ENCODE measurements at places on chromosomes 5 and 9.

- no peak for DNase-seq
These were observed 50.3 kb downstream of the MAP1B start for GRCh38 chr5:72157625-72157962.

DNA sequence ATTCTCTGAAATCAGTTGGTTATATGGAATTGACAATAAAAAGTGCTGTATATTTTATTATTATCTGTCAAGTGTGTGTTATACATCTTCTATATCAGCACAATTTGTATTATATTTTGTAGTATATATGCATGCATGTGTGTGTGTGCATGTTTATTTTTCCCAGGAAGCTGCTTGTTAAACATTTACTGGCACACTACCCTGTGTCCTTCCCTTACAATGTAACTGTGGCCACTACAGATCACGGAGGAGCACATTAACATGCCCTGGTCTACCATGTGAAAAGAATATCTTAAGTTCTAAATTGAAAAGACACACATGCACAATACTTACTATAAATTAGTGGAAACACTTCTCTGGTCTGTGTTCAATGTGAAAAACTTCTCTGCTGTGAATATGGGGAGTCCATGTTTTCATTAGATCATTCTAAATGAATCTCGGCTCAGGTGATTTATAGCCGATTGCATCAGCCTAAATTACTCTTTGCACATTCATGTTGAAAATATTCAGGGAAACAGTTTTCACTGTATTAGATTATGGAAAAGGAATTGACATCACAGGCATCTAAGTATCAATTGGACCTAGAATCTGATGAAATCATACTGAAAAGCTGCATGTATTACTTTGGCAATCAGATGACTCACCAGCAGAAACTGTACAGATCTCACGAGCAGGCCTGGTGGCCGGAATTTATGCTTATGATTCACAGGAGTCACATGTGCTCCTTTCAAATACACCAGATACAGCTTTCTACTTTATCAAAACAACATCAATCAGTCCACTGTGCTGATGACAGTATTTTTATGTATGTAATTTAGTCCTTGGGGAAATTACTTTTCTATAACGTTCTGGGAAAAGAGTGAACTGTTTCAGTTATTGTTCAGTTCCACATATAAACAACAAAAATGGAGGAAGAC lies 39.4 kb downstream of the LURAP1L start:
- DNase-seq, result no peak

GRCh38 chr5:15521381-15522186 lies 21.6 kb downstream of the FBXL7 start:
- DNase-seq, result no peak

GRCh38 chr5:36373527-36374086 lies 71.9 kb upstream of the RANBP3L start:
- DNase-seq, result no peak

DNA sequence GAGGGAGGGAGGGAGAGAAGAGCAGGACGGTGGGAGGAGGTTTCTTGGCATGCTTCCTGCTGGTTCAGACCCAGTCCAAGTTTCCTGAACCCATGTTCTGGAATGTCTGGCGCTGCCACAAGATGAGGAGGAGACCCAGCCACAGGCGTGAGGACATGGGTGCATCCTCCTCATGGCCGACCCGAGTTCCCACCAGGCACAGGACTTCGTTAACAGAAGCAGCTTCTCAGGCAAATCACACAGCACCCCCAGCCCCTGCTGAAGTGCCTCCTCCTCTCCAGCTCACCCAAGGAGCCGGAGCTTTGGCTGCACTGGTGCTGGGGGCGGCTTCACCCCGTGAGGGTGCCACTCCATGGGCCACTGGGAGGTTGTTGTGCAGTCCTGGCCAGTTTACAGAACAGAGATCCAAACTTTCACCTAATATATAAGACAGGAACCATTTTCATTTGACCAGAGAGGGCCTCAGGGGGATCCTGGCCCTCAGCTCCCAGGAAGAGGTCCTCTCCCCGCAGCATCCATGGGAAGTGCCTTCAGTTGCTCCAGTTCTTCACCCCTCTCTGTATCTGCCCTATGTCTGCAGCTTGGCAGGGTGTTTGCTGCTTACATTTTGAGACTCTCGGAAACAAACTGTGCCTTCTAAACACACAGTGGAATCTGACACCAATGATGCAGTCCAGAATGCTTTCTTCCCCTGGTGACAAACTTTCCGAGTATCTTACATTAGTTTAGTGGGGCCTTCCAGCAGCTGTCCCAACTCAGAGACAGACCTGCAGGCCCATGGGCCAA lies 10.2 kb upstream of the NKD2 start:
- DNase-seq, result no peak

- DNase-seq, result no peak
These were observed 1.1 kb upstream of the ANKS6 start for GRCh38 chr9:98797491-98797890.

GRCh38 chr5:58484505-58484904 lies 6.7 kb upstream of the GAPT start:
- DNase-seq, result no peak

DNA sequence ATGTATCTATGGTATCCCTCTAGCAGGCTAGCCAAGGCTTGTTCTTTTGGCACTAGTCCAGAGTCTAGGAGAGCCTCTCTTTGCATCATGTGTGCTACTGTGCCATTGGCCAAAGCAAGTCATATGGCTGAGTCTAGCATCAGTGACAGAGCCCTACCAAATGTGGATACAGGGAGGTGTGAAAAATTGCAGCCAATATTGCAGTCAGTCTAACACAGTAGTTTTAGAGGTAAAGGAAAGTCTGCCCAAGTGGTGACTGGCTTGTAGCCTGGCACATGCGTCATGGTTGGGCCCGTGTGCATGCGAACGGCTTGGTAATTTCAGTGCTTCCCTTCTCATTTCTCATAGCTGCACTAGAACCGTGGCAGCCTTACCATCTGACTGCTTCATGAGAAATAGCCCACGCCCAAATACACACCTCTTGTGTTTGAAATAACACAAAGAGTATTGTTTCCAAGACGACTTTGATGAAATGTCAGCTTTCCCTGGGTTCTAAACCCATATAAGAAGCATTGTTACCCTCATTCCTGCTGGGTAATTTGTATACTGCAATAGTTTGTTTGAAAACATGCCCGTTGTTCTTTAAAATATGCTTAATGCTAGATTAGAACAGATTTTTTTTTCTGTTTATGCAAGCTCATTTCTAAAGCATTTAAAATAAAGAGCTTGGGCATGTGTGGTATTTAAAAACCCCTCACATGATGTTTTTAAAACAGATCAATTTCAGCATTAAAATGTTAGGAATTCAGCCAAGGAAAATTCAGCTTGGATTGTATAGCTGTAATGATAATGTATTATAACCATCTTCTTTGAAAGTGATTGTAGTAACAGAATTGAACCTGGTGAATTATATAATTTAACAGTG lies 113.2 kb downstream of the TLE4 start:
- DNase-seq, result no peak

DNA sequence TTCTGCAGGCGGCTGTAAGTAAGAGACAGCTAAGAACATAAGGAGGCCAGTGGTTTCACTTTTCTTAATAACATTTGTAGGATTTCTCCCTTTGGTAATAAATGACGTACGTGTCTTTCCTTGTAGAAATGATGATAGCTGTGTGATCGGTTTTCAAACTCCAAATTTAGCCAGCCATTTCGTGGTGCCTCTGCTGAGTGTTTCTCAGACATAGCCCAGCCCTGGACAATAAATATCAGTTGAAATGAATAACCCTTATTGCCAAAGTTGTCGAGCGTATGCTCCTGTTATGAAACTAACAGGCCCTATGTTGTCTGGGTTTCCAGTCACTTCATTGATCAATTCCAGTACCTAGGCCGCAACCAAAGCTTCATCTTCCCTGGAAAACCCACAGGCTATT lies 75.0 kb upstream of the MSX2 start:
- DNase-seq, result no peak

DNA sequence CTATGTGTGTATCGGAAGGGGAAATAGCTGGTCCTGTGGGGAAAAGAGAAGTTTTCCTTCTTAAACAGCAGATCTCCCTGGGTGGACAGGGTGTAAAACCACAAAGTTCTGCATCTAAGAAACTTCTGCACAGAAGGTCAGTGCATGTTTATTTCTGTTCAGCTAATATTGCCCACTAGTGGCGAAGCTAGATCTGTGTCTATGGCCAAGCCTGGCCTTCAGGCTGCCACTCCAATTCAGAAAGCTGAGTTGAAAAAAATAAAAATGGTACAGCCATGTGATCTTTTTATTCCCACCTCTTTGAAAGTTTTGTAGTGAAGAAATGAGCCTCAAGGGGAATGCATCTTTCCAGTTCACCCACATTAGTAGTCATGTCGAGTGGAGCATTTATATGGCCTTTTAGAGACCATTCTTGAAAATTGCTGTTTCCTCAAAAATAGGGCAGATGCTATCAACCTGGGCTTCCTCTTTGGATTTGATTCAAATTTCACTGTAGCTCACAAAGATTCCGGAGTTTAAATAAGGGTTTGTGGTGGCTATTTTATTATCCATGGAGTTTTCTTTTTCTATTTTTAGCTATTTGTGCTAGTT lies 488.0 kb downstream of the PRELID2 start:
- no peak for DNase-seq

DNA sequence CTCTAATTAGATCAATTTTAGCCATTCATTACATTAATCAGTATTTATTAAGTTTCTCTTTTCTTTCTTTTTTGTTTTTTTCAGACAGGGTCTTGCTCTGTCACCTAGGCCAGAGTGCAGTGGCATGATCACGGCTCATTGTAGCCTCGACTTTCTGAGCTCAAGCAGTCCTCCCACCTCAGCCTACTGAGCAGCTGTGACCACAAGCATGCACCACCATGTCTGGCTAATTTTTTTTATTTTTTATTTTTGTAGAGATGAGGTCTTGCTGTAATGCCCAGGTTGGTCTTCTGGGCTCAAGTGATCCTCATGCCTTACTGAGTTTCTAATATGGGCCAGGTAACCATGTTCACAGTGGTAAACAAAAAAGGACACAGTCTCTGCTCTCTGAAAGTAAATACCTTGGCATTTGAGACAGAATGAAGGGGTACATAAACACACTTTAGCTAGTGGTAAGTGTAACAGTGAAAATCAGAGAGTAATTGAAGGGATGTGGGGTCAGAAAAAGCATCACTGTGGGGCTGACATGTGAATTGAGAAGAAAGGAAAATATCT lies 336.3 kb downstream of the ADGRV1 start:
- DNase-seq, result no peak

DNA sequence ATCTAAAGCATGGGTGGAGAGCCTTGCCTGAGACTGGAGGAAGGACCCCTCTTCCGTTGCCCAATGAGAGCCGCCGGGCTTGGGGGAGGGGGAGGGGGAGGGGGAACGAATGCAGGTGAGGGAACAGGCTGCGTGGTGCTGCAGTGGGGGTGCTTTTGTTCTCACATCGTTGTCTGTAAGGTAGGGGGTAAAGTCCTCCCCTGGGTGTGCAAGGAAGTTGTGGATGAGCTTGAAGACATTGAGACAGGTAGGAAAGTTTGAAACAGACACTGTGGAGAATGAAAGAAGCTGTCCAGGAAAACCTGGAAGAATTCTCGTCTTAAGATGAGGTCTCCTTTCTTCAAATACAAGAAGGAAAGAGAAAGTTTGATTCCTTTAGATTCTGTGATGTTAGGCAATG lies 94.1 kb upstream of the LIFR start:
- DNase-seq, result no peak

- DNase-seq, result no peak
These were observed 2.6 kb upstream of the TNFAIP8 start for GRCh38 chr5:119353213-119353612.

- no peak for DNase-seq
These were observed 71.1 kb upstream of the HSPB3 start for GRCh38 chr5:54384356-54384933.

DNA sequence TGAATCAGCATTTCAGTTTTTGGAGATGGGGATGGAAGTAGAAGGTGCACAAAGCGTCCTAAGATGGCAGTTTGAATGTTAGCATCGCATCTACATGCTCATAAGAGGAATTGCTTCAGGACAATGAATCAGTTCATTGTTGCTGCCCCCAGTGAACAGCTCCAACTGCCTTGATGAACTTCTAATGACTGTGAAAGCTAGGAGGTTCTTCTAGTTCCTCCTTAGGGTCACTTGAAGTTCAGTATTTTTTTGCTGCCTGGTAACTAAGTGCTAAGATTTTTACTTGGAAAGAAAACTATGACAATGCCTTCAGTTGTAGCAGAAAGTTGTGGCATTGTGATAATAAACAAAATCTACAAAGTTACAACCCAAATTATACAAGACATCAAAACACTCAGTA lies 271.6 kb downstream of the RAB3C start:
- no peak for DNase-seq

DNA sequence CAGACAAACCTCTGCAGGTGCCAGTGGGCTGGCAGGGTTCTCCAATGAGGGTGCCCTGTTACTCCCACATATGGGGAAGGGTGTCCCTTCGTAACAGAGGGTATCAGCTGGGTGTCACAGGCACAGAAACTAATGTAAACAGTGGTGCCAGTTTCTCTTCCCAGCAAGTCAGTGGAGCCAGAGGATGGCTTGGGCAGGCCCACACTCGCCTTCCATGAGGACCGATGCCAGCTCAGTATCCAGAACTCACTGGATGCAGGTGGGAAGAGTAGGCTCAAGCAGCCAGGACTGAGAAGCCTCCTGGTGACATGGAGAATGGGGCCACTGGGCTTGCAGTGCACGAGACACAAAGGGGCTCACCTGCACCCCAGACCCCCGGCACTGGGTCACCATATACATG lies 30.4 kb downstream of the FSTL4 start:
- no peak for DNase-seq

DNA sequence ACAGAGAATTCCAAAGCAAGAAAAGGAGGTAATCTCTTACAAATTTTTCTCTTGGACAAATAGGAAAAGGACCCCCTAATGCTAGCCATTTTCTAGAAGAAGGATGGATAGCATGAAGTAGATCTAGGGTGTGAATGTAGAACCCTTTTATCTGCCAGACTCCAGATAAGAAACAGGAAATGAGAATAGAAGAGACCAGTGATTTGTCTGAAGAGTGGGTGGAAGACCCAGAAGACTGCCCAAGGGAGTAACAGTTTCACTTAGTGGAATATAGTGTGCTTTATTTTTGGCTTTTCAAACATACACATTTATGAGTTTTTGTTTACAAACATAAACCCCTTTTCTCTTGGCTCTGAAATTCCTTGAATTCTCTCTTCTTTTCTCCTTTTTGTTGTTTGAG lies 25.0 kb downstream of the ECM2 start:
- DNase-seq, result no peak

DNA sequence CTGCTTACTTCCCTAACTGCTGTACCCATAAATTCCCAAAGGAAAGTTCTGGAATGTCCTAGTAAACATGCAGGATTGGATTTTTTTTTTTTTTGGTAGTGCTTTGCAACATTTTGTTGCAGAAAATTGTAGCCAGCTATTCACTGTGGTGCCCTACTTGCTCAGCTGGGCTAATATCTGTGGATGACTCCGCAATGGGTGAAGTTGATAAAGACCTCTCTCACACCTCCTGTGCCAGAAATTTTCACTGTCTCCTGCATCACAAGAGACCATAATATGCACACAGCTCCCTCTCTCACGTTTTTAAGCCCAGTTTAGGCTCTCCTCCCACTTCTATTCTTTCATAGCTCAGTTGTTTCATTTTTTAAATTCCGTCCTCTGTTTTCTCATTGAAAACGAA lies 136.5 kb upstream of the C6 start:
- no peak for DNase-seq

Data from T-helper 9 cell (primary cell).